ENCODE measurements at places on chromosomes 16 and 17.
A peak's percentile ranks its signal among the peaks of the same experiment; 100 is the strongest.

- no peak for DNase-seq
These were observed 17.2 kb downstream of the CASKIN2 start for GRCh38 chr17:75498039-75498725.

DNA sequence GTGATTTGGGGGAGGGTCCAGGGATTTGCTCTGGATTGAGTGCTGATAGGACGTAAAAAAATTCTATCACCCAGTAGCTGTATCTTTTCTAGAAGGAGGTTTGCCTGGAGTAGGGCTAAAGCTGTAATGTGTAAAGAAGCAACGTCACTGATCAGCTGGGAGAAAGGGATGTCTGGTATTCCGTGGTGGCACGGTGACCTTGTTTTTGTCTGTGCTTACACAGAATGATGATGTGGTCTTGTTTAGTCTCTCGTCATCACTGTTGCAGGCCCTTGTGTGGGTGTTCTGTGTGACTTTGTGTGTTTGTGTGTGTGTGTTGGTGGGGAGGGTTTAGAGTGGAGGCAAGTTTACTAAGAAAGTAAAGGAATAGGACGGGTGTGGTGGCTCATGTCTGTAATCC is 22.5 kb upstream of the ARHGAP17 start:
- DNase-seq, result no peak

DNA sequence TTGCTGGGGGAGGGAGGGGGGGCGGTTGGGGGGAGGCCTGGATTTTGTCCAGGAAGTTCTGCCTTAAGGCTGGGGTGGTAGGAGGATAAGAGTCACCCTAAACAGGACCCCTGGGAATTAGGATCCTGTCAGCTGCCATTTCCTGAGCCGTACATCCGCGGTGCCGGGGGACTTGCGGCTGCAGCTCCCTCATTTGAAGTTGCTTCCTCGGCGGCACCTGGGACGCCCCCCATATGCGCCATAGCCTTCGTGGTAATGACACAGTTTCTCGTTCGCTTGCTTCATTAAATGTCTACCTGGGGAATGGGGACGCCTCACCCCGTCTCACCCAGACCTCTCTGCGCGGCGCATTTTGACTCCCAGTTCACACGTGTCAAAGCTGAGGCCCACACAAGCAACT is 55.1 kb upstream of the PABPN1L start:
- no peak for DNase-seq

DNA sequence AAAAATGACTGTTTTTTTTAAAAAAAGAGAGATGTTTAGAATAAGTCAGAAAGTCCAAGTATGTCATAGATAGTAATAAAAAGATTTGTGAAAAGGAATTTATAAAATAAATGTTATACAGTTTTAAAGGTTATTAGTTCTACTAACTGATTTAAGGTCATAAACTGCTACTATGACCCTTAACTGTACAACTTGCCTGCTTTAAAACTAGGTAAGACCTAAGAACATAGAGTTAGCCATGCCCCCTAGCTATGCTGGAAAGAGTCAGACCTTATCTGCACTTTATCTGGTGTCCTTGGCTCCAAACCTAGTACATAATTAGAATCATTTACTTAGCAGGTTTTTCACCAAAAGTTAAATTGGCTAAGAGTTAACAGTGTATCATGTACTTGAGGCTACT is 23.5 kb upstream of the SLC6A2 start:
- no peak for DNase-seq

DNA sequence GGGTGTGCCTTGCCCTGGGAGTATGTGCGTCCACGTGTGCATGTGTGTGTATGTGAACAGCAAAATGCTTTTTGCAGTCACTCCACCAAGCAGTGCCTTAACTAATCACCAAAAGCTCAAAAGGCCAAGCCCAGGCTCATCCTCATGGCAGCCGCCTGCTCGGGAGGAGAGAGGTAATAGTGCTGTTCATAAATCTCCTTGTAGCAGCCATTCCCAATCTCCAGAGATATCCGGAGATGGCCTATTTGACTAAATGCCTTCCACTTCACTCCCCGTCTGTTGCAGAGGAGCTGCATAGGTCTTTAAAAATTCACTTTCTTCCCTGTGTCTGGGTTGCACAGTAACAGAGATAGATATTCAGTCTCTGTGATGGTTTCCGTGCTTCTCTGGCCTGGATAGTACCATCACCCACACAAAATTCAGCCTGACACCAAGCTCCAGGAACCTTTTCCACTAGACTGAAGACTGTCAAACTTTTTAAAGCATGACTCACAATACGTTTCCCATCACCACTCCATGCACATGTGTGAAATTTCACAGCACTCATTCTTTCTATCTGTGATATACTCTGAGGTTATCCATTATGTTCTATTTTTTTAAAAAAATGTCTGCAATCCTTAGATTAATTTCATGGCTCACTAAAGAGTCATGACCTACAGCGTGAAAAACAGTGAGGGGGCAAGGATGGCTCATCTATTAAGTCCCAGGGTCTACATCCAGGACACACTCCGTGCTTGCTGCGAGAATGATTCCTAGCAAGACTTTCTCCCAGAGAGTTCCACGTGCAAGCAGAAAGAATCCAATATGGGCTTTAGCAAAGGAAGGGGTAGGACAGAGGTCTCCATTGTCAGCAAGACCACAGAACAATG is 357.8 kb downstream of the GRIN2A start:
- DNase-seq, result no peak

DNA sequence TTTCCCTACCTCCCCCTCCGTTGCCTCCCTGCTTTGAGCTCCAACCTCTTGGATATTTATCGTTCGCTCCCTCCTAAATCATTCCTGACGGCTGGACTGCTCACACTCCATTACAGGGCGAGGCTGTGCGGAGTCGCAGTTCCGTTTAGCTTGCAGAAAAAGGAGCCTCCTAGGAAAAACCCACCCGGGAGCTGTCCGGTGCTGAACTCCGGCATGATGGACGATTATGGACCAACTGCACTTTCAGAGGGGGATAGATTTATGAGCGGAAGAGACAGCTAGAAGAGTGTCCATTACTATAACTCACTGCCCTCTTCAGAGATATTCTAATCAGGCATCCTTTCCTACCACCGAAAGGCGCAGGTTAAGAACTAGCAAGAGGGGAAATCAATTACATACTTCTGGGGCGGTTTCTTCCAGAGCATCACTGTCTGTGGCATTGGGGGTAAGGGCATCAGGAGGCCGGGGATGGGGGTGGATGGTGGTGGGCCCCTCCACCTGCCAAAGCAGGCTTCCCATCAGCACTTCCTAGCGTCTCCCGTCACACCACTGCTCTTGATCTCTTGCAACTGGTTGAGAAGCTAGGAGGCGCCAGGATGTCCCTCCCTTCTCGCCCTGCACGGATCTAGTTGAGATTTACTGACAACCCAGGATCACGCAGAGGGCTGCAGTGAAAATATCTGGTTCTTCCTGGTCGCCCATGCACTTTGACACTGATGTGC is 251.2 kb downstream of the ENGASE start:
- DNase-seq, result peak; percentile 60

GRCh38 chr17:42456223-42457106 is 2.2 kb upstream of the ATP6V0A1 start:
- no peak for DNase-seq

DNA sequence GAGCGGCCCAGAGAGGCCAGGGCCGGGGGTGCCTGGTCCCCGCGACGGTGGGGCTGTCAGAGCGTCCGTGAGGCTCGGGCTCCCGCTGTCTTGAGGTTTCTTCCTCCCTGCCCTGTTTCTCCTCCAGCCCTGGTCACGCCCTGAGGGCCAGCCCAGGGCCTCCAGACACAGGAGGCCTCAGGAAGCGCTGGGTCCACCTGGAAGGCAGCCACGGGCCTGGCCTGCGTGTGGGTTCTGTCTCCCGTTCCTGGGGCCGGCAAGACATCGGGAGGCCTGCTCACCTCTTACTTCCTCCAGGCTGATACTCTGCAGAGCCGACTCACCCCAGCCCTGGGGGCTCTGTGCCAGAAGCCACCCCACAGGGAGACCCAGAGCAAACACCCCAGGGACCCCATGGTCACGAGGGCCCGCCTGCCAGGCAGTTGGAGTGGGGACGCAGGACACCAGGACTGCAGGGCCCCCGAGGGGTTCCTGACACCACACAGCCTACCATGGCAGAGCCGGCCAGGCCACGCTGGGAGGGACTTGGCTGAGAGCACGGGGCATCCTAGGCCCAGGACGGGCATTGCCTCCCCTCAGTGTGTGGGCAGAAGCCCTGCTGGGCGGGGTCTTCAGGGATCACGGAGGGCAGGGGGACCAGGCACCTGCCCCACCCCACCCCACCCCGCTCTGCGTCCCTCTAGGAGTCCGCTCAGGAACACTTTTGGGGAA is 18.9 kb upstream of the CACNA1H start:
- no peak for DNase-seq

- no peak for DNase-seq
These were observed 538.0 kb downstream of the CDH13 start for GRCh38 chr16:83164816-83165215.

DNA sequence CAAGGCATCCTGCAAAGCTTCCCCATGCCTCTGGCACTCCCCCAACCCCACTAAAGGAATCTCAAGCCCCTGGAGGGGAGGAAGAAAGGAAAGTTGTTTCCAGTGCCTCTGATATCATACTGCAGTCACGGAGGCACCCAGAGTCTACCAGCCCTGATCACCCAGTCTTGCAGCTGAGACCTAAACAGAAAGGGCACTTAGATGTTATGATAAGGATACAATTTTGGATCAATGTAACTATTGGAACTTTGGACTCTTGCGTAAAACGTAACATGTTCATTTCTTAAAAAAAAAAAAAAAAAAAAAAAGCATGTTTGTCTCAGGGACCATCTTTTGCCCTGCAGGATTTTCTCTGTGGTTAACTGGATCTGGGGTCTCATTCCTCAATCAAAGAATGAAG is 52.4 kb upstream of the COX10 start:
- DNase-seq, result no peak

GRCh38 chr17:48804936-48805411 is 12.1 kb downstream of the TTLL6 start:
- peak; percentile 64 for DNase-seq

DNA sequence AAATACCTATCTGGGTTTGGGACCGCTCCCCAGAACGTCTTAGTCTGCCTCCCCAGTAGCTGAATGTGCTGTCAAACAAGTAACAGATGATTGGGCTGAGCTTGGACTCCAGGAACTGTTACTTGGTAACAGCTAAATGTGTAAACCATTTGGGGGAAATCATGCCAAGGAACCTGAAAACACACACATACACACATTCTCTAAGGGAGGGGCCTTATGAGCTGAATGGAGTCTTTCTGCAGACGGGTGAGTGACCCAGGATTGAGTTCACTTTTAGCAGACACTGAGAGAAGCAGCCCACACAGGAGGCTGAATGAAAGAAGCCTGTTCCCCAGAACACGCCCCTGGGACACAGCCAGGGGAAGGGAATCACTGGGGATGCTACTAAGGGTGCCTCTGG is 1.6 kb downstream of the ACLY start:
- peak; percentile 57 for DNase-seq

- peak; percentile 95 for DNase-seq
These were observed 1.7 kb downstream of the MYO15B start for GRCh38 chr17:75589012-75589918.

DNA sequence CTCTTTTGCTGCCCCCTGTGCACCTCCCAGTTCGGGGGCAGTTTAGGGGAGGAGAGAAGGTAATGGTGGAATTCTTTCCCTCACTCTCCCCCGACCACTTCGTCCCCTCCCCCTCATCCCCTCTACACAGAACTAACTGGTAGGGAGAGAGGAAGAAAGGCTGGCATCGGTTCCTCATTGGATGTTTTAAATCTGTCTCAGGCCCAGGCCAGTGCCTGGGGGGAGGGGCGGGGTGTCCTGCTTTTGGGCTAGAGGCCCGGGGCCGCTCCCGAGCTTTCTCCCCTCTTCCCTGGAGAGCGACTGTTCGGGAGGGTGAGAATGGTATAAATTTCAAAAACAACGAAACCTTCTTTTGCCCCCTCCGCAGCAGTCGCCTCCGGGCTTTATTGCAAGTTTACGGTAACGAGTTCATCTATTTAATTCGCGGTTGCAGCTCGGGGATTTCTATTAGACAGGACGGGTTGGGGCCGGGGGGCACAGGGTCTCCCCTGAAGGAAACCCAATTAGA is at the start of gene PRAC2:
Gene PRAC2, plus strand, starts transcription at position 271 of the 508 bp plus-strand sequence. CDS start 1,226 bp downstream, outside the sequence.
- DNase-seq, result no peak

DNA sequence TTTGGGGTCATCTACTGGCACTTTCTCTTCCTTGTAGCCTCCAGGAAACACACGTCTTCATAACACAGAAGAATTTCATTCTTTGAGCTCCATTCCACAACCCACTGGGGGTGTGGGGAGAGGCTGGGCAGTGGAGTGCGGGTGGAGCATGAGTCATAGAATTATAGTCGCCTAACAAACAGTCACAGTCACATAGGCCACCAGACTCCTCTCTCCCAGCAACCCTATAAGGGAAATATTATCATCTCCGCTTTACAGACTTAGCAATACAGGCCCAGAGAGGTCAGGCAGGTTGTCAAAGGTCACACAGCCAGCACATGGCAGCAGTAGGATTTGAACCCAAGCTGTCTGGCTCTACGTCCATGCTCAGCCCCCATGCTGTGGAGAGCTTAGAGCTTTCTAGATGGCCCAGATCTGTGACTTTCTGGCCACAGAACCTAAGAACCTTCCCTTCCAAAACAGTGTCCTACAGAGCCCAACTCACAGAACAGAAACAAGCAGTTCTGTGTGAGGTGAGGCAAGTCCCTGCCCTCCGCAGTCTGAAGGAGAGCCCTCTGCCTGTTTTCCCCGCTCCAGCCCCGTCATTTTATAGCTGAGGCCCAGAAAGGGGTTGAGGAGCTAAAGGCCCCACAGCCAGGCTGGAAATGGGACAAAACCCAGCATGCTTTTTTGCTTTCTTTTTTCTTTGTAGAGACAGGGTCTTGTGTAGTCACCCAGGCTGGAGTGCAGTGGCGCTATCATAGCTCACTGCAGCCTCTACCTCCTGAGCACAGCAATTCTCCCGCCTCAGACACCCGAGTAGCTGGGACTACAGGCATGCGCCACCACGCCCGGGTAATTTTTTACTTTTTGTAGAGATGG is 10.7 kb upstream of the LITAF start:
- peak; percentile 90 for DNase-seq
